DND-41 (cell line): ENCODE measurements at places on chromosomes 6 and 20.
A peak's percentile ranks its signal among the peaks of the same experiment; 100 is the strongest.

- H3K4me3 ChIP-seq, result no peak overlapping the region
- H3K36me3 ChIP-seq, result no peaks in the 10 kb centered on the region
- H3K27me3 ChIP-seq, result no peaks in the 10 kb centered on the region
Measured at GRCh38 chr6:71527886-71528285, 239.3 kb downstream of the OGFRL1 start.

- no peak for DNase-seq
- H3K36me3 ChIP-seq, result no peaks in the 10 kb centered on the region
- no peak overlapping the region for H3K27ac ChIP-seq
- H3K4me1 ChIP-seq, result no peaks in the 10 kb centered on the region
- no peak overlapping the region for H3K4me3 ChIP-seq
Measured at GRCh38 chr6:107021446-107022185, 6.4 kb upstream of the MTRES1 start.

GRCh38 chr6:166586424-166587156 lies at the start of gene RAMACL:
TSS of gene RAMACL (minus strand) at chr6:166586678. CDS start at chr6:166586477, 201 bp downstream.
- peaks cover 17% of the 10 kb centered on the region for H3K4me1 ChIP-seq
- peak; percentile 20 for DNase-seq
- no peak within 1 kb of the TSS for H3K4me3 ChIP-seq
- no peak within 1 kb of the TSS for H3K27ac ChIP-seq
- H3K27me3 ChIP-seq, result no peaks in the 10 kb centered on the region

GRCh38 chr20:23397961-23398360 lies 23.3 kb downstream of the NAPB start:
- H3K36me3 ChIP-seq, result peaks cover 40% of the 10 kb centered on the region
- no peaks in the 10 kb centered on the region for H3K4me1 ChIP-seq
- no peaks in the 10 kb centered on the region for H3K27me3 ChIP-seq

GRCh38 chr6:33895296-33895695 lies 91.5 kb upstream of the MLN start:
- H3K27me3 ChIP-seq, result peaks cover 17% of the 10 kb centered on the region
- no peaks in the 10 kb centered on the region for H3K36me3 ChIP-seq
- no peak overlapping the region for H3K27ac ChIP-seq
- H3K4me1 ChIP-seq, result no peaks in the 10 kb centered on the region

- DNase-seq, result no peak
- no peaks in the 10 kb centered on the region for H3K4me1 ChIP-seq
Measured at GRCh38 chr6:22530506-22530905, 38.9 kb upstream of the HDGFL1 start.

GRCh38 chr6:4518506-4518905 lies 257.7 kb upstream of the CDYL start:
- H3K4me3 ChIP-seq, result no peak overlapping the region
- DNase-seq, result no peak
- no peaks in the 10 kb centered on the region for H3K36me3 ChIP-seq
- no peak overlapping the region for H3K27ac ChIP-seq
- no peaks in the 10 kb centered on the region for H3K4me1 ChIP-seq
- no peaks in the 10 kb centered on the region for H3K27me3 ChIP-seq

DNA sequence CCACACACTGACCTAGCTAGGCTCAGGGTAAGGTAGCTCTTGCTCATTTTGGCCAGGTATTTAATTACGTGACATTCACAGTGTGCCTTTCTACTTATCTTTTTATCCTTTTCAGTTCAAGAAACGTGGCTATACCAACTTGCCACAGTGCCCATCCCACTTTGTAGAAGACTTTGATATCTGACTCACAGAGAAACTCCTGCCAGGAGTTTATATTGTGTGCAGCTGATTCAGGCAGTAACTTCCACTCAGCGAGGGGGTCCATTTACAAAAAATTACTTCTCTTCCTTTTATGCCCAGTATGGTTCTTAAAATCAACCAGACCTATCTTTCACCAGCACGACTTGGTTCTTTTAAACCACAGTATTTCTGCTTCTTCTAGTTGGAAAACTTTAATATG lies 75.6 kb downstream of the PRL start:
- H3K27me3 ChIP-seq, result no peaks in the 10 kb centered on the region
- H3K4me3 ChIP-seq, result no peak overlapping the region
- H3K36me3 ChIP-seq, result no peaks in the 10 kb centered on the region

- H3K36me3 ChIP-seq, result no peaks in the 10 kb centered on the region
- no peak overlapping the region for H3K4me3 ChIP-seq
- no peak overlapping the region for H3K27ac ChIP-seq
- no peak for DNase-seq
- H3K4me1 ChIP-seq, result no peaks in the 10 kb centered on the region
Measured at GRCh38 chr6:108648191-108648590, 87.5 kb downstream of the FOXO3 start.

DNA sequence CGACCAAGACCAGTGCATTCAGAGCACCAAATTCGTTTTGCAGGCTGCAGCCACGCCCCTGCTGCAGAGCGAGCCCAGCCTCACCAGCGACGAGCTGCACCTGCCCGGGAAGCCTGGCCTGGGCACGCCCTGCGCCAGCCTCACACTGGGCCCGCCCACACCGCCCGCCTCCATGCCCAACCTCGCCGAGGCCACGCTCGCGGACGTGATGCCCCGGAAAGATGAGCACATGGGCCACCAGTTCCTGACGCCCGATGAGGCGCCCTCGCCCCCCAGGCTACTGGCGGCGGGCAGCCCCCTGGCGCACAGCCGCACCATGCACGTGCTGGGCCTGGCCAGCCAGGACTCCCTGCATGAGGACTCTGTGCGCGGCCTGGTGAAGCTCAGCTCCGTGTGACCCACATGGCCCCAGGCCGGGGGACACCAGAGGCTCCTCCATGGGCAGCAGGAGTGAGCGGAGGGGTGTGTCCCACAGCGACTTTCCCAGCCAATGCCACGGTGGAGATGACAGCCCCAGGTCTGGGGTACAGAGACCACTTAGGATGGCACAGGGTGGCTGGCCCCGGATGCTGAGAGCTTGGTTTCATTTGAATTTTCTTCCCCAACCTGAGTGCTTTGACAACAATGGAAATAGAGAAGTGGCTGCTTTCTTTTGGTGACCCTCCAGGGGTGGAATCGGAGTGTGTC lies 150.2 kb upstream of the SNX9 start:
- H3K4me1 ChIP-seq, result no peaks in the 10 kb centered on the region; the same call in 1 of the 2 replicates
- H3K4me3 ChIP-seq, result no peak overlapping the region
- DNase-seq, result no peak
- H3K36me3 ChIP-seq, result no peaks in the 10 kb centered on the region
- peaks cover 17% of the 10 kb centered on the region for H3K27me3 ChIP-seq
